CD4-positive, alpha-beta T cell treated with Interleukin-15 for 4 hours (primary cell): ENCODE measurements at places on chromosomes 4 and X.

DNA sequence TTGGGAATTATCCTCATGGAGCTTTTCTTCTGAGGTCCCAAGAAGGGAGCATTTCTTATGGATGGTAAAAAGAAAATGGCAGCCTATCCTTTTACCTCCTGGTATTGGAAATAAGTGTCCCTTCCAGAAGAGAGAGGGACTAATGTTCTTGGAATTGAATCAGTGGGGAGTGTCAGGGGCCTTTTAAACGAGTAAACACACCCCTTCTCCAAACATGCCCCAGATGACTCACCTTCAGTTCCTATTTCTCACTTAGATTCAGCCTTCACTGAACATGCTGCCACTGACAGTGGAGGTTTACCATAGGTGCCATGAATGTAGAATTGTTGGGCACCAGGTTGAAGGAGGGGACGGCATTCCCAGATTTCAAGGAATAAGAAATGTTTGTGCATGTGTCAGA is 19.0 kb downstream of the MAGEC2 start:
- DNase-seq = no peak

DNA sequence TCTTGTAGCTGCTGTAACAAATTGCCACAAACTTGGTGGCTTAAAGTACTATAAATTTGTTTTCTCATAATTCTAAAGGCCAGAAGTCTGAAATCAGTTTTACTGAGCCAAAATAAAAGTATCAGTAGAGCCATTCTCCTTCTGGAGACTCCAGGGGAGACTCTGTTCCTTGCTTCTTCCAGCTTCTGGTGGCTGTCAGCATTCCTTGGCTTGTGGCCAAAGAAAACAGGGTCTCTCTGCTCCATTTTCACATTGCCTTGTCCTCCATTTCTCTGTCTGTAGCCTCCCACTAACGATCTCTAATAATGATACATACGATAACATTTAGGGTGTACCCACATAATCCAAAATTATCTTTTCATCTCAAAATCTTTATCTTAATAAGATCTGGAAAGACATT is 200.4 kb downstream of the MAB21L2 start:
- DNase-seq = no peak

- no peak for DNase-seq
Observed at GRCh38 chrX:140971099-140971795, 31.1 kb upstream of the SPANXB1 start.

- no peak for DNase-seq
Observed at GRCh38 chr4:65502131-65502701, 168.1 kb downstream of the EPHA5 start.

DNA sequence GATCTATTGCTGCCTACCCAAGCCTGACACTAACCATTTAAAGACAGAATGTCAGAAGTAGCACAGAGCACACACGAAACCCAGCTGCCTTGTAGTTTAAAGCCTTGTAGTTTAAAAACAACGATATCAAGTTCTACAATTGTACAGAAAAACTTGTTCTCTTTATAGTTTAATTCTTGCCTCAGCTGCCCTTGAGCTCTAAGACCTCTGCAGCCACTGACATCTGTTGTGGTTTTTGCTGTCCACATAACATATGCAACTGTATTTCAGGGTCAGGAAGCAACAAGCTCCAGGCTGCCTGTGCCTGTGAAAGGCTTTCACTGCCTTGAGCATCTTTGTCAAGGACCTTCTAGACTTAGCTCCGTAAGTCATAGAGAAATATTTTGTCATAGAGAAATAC is 227.2 kb downstream of the SPCS3 start:
- no peak for DNase-seq
